ENCODE measurements at places on chromosomes 3 and 15.
A peak's percentile ranks its signal among the peaks of the same experiment; 100 is the strongest.

GRCh38 chr3:64070704-64071103, 47.4 kb upstream of the PSMD6 start:
- DNase-seq = no peak
- H3K27me3 ChIP-seq = peaks cover 57% of the 10 kb centered on the region
- no peak overlapping the region for H3K4me3 ChIP-seq
- H3K27ac ChIP-seq = no peak overlapping the region
- H3K36me3 ChIP-seq = no peaks in the 10 kb centered on the region

GRCh38 chr3:192054881-192055280, 593.9 kb downstream of the PYDC2 start:
- DNase-seq = no peak
- no peaks in the 10 kb centered on the region for H3K36me3 ChIP-seq
- H3K4me3 ChIP-seq = no peak overlapping the region

GRCh38 chr15:78306176-78306774, 6.9 kb upstream of the SKIC8 start:
- DNase-seq = no peak
- no peak overlapping the region for H3K4me3 ChIP-seq
- no peaks in the 10 kb centered on the region for H3K36me3 ChIP-seq
- no peak overlapping the region for H3K27ac ChIP-seq
- H3K27me3 ChIP-seq = no peaks in the 10 kb centered on the region

DNA sequence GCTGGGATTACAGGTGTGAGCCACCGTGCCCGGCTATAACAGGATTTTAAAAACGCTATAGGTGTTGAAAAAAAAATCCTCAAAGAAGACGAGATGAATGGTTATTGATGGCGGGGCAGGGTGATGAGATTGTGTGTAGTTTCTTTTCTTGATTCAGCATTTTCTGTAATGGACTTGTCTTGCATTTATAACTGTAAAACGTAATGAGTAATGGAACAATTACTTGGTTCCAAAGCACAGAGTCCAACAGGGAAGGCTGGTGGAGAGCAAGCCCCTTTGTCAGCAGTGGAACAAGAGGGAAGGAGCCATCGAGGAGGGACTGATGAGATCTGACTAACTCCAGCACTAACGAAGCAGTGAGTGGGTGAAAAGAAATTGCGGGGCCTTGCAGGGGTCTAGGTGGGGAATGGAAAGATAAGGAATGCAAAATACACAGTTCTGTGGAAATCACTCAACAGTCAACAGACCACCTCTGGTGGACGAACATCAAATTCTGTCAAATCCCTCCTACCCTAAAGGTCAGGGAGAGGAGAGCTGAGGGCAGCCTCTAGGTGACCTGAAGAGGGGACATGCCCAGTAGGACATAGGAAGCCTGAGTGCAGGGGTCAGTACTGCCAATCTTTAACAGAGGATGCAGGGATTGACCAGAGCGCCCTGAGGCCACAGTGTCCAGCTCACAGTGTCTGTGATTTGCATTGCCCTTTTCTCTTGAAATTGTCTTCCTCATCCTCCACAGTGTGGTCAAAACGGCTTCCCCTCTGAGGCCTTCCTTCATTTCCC, 23.1 kb upstream of the CDCP1 start:
- no peak overlapping the region for H3K27ac ChIP-seq
- no peak for DNase-seq
- H3K4me1 ChIP-seq = peaks cover 19% of the 10 kb centered on the region
- H3K4me3 ChIP-seq = no peak overlapping the region
- H3K27me3 ChIP-seq = peaks cover 6% of the 10 kb centered on the region

DNA sequence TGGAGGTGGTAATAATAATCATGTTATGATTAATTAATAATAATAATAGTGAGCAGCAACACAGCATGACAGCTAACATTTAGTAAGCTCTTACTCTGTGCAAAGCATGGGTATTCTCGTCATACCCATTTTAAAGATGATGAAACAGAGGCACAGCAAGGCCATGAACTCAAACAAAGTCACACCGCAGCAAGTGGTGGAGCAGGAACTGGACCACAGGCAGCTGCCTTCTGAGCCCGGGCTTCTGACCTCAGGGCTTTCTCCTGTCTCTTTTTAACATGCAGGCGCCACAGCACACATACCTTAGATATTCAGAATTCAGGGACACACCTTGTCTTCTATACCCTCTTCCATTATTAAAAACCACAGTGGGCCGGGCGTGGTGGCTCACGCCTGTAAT, 50.7 kb upstream of the SPATA12 start:
- H3K27me3 ChIP-seq = peaks cover 5% of the 10 kb centered on the region
- H3K36me3 ChIP-seq = no peaks in the 10 kb centered on the region
- peaks cover 5% of the 10 kb centered on the region for H3K4me1 ChIP-seq
- no peak overlapping the region for H3K4me3 ChIP-seq

DNA sequence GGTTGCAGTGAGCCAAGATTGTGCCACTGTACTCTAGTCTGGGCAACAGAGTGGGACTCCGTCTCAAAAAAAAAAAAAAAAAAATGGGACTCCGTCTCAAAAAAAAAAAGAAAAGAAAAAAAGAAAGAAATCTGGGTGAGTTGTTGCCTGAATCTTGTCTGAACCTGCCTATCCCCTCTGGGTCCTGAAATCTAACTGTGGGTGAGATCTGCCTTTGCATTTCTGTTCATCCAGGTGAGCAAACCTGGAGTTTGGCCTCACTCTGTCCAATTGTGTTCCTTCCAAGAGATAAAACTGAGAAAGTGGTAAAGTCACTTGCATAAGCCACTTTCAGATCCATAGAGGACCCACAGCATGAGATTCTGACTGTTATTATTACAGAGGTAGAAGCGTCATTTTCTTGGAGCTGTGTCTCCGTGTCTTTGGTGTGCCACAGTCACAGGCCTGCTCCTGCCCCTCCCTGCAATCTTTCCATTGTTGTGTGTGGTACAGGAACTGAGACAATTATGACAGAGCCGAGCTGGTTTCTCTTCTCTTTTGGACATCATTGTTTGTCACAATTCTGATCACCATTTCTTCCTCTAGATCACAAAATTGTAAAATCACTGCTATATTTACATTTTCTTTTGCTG, 235.9 kb downstream of the LPP start:
- H3K4me1 ChIP-seq = peaks cover 58% of the 10 kb centered on the region
- H3K27me3 ChIP-seq = no peaks in the 10 kb centered on the region
- DNase-seq = no peak
- H3K36me3 ChIP-seq = no peaks in the 10 kb centered on the region
- H3K4me3 ChIP-seq = peak overlapping the region; percentile 31

GRCh38 chr15:82530606-82531379, 9.5 kb downstream of the RPS17 start:
- H3K4me3 ChIP-seq = peak overlapping the region; percentile 45
- no peaks in the 10 kb centered on the region for H3K27me3 ChIP-seq
- H3K27ac ChIP-seq = peak overlapping the region; percentile 13
- H3K36me3 ChIP-seq = peaks cover 8% of the 10 kb centered on the region

DNA sequence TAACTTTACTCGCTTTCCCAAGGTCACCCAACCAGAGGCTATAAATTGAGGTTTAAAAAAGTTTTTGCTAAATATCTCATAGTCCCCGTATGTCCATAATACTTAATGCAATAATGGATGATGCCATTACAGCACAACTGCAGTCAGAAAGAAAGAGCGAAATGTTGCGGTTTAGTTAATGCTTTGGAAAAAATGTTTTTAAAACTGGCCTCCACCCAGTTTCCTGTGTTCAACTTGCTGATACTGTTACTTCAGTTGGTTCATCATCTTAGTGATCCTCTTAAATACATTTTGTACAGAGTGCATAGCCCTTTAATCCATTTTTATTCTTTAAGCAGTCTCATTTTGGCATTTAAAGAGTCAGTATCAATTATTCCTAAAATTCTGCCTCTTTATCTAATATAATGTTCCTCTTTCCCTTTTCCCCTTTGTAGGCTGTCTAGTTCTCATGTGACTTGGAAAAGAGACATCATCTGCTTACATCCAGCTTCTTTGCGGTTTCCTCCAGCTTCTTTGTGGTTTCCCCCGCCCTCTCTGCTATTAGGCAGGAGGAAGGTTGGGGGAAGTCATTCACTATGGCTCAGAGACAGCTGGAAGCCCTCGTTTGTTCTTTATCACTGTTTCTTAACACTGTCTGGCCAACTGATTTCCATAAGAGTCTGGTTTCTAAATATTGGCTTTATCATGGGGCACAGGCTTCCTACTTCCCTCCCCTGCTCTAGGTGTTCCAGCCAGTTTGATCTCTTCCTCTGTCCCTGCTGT, 154.3 kb downstream of the GOLIM4 start:
- no peak for DNase-seq
- H3K36me3 ChIP-seq = no peaks in the 10 kb centered on the region
- no peaks in the 10 kb centered on the region for H3K27me3 ChIP-seq
- no peak overlapping the region for H3K27ac ChIP-seq
- H3K4me3 ChIP-seq = no peak overlapping the region
- no peaks in the 10 kb centered on the region for H3K4me1 ChIP-seq

DNA sequence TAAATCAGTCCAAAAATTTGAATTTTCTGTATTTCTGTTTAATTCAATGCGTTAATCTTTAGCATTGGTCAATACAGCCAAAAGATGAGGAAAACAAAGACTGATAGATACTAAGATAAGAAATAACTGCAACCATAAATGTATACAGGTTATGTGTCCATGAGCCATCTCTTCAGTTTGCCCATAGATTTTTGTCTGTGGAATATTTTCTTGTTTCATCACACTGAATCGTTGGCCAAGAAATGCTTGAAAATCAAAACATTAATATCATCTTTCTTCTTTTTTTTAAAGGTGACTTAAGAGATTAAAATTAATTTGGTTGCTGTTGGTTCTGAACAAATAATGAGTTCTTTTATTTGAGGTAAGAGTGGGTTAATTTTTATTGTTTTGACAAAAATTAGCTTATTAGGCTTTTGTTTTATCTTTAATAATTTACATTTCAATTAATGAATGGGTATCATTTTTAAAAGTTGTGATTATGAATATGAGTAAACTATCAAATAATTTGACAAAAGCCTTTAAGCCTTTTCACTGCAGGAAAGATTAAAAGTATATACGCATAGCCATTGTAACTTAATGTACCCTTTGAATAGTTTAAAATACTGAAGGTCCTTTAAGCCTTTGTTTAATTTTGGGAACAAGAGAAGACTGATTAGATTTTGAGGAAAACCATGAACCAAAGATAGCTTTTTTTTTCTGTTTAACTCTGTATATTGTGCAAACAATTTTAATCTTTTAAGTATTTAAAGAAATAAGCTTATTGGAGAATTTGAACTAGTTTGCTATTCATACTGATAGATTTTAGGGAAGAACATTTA, 14.7 kb upstream of the CHD2 start:
- H3K27ac ChIP-seq = peak overlapping the region; percentile 99
- peaks cover 42% of the 10 kb centered on the region for H3K36me3 ChIP-seq
- H3K27me3 ChIP-seq = no peaks in the 10 kb centered on the region
- DNase-seq = no peak

GRCh38 chr15:60972301-60972700, 256.8 kb downstream of the RORA start:
- no peak overlapping the region for H3K27ac ChIP-seq
- H3K4me3 ChIP-seq = no peak overlapping the region
- no peaks in the 10 kb centered on the region for H3K36me3 ChIP-seq

DNA sequence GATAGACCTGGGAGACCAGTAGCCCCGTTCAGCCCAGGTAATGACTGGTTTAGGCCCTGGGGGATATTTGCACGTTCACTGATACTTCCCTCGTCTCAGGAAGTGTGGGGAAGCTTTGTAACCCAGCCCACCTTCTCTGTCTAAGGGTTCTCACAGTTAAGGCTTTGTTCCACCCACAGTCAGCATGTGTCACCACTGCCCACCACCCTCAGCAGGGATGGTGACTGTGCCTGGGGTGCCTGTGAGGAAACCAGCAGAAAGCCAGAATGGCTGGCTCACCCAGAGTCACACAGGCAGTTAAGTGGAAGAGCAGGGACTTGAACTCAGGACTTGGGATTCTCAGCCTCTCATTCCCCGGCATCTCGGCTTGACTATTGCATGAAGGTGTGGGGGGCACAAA, 5.2 kb downstream of the KBTBD13 start:
- H3K4me1 ChIP-seq = peaks cover 18% of the 10 kb centered on the region
- no peaks in the 10 kb centered on the region for H3K36me3 ChIP-seq
- no peak overlapping the region for H3K4me3 ChIP-seq
- peaks cover 29% of the 10 kb centered on the region for H3K27me3 ChIP-seq
- no peak for DNase-seq

DNA sequence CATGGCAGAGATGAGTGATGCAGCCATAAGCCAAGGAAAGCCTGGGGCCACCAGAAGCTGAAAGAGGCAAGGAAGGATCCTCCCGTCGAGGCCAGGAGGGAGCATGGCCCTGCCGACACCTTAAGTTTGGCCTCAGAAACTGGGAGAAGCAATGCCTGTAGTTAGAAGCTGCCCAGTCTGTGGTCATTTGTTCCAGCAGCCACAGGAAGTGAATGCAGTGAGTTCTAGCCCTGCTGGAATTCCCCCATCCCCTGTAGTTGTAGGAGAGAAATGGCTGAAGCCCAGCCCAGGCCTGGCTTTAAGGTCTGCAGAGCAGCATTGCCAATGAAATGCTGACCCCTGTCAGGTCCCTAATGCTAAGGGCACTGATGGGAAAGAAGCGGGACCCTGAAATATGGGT, 12.2 kb upstream of the CHSY1 start:
- H3K27me3 ChIP-seq = peaks cover 13% of the 10 kb centered on the region
- H3K27ac ChIP-seq = no peak overlapping the region

- no peak for DNase-seq
- no peaks in the 10 kb centered on the region for H3K4me1 ChIP-seq
- no peak overlapping the region for H3K4me3 ChIP-seq
- H3K27ac ChIP-seq = no peak overlapping the region
These were observed 1.2 kb downstream of the UROC1 start for GRCh38 chr3:126516152-126516935.

GRCh38 chr3:187888701-187889100, 143.4 kb upstream of the BCL6 start:
- peaks cover under 1% of the 10 kb centered on the region for H3K27me3 ChIP-seq
- no peak for DNase-seq
- peaks cover 26% of the 10 kb centered on the region for H3K4me1 ChIP-seq
- H3K36me3 ChIP-seq = no peaks in the 10 kb centered on the region

DNA sequence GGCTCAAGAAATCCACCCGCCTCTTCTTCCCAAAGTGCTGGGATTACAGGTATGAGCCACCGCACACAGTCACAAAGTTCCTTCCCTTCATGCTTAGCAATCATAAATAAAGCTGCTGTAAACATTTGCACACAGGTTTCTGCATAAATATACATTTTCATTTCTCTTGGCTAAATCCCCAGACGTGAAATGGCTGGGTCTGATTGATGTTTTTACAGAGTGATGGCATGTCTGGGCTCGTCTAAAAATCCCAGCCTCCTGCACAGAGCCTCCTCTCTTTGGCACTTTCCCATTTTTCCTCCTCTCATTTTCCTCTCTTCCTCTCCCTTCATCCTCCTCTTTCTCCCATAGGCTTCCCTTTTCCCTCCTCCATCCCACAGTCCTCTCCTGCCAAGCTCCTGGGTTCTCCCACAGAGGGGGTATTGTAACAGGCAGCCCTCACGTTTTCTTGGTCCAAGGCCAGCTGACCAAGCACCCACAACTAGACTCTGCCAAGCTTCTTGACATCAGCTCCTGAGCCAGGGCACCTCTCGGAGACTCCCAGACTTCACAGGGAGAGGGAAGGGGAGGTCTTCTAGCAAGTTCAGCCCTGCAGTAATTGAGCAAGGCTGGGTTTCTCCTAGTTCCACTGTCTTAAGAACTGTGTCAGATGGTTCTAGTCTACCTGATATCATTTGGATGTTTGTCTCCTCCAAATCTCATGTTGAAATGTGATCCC, 10.5 kb upstream of the PLA2G4E start:
- H3K27ac ChIP-seq = peak overlapping the region; percentile 76
- no peaks in the 10 kb centered on the region for H3K36me3 ChIP-seq
- no peak overlapping the region for H3K4me3 ChIP-seq
- peaks cover 14% of the 10 kb centered on the region for H3K27me3 ChIP-seq
